ENCODE measurements at places on chromosomes 13 and 19. TPM values are rescaled to one million over a fixed set of nuclear protein-coding genes. Genes with fewer than 3 reads are reported as not detected.

The GJB6 gene
- not detected for total RNA-seq

The ITGBL1 gene
- 43.6 TPM for total RNA-seq

DNA sequence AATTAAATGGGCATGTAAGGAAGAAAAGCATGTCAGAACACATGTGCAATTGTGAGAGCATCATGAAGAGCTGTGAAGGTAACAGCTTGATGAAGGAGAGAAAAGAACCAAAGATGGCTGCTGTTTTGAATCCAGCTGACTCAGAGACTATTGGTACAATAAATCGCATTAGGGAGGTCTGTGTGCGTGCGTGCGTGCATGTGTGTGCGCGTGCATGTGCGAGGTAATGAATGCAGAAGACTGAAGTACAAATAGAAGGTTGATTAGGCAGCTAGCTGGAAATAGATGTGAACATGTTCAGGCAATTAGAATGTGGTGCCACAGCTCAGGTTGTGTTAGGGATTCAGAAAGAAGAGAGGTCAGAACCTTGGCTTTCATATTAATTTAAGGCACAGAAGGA is 440.5 kb downstream of the OXGR1 start:
- H3K4me1 ChIP-seq = no peaks in the 10 kb centered on the region
- H3K27me3 ChIP-seq = no peaks in the 10 kb centered on the region
- H3K27ac ChIP-seq = no peak overlapping the region
- H3K36me3 ChIP-seq = no peaks in the 10 kb centered on the region
- DNase-seq = no peak

The MARCHF2 gene
- total RNA-seq = 58.7 TPM

The LRRC63 gene
- total RNA-seq = 0.29 TPM
